ENCODE measurements at places on chromosomes 6 and 20. TPM values are rescaled to one million over a fixed set of nuclear protein-coding genes. Genes with fewer than 3 reads are reported as not detected.

The DACT2 gene
- 2.3 TPM for total RNA-seq

GRCh38 chr6:118645395-118645794 lies 6.0 kb downstream of the CEP85L start:
- H3K4me3 ChIP-seq = no peak overlapping the region
- H3K27ac ChIP-seq = no peak overlapping the region
- H3K27me3 ChIP-seq = no peaks in the 10 kb centered on the region
- H3K4me1 ChIP-seq = peaks cover 51% of the 10 kb centered on the region
- H3K36me3 ChIP-seq = no peaks in the 10 kb centered on the region
- no peak for DNase-seq

DNA sequence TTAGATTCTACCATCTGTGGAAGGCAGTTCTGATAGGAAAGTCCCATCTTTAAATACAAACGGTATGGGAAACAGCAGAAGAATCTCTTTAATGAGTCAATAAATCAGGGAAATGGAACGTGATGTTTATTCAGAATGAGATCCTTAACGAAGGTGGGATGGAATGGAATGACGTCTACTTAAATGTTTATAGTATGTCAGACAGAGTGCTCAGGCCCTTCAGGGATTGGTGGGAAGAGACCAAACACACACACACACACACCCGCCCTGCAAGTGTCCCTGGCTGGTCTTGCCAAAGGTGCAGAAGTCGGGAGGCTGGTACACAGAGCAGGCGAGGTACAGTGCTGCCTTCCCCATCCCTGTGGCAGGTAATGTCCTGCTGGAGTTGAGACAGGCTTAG lies 164.0 kb downstream of the FARS2 start:
- no peaks in the 10 kb centered on the region for H3K27me3 ChIP-seq
- DNase-seq = no peak
- no peaks in the 10 kb centered on the region for H3K36me3 ChIP-seq
- no peaks in the 10 kb centered on the region for H3K4me1 ChIP-seq

The ATAT1 gene
- 2.7 TPM for total RNA-seq

The CST2 gene
- not detected for total RNA-seq

GRCh38 chr20:62929051-62929538 lies 2.8 kb upstream of the DIDO1 start:
- H3K27ac ChIP-seq = peak overlapping the region; percentile 87
- DNase-seq = peak; percentile 77
- no peaks in the 10 kb centered on the region for H3K27me3 ChIP-seq
- peaks cover 74% of the 10 kb centered on the region for H3K4me1 ChIP-seq
- peak overlapping the region; percentile 67 for H3K4me3 ChIP-seq

The CRISP3 gene
- not detected for total RNA-seq

The SULF2 gene
- total RNA-seq = 40.7 TPM

DNA sequence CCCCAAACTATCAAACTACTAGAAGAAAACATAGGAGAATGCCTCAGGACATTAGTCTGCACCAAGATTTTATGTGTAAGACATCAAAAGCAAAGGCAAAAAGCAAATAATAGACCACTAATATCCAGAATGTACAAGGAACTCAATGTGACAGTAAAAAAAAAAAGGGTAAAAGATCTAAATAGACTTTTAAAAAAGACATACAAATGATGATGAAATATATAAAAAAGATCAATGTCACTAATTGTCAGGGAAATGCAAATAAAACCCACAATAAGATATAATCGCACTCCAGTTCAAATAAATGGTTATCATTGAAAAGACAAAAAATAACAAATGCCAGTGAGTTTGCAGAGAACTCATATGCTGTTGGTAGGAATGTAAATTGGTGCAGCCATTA lies 118.3 kb upstream of the DUSP22 start:
- peaks cover 67% of the 10 kb centered on the region for H3K27me3 ChIP-seq
- no peak overlapping the region for H3K27ac ChIP-seq

The RFX6 gene
- total RNA-seq = not detected

GRCh38 chr20:62366370-62367135 lies 559 bp downstream of the LAMA5 start:
- H3K4me3 ChIP-seq = peak overlapping the region; percentile 98
- DNase-seq = peak; percentile 47
- H3K27me3 ChIP-seq = no peaks in the 10 kb centered on the region

The PBOV1 gene
- not detected for total RNA-seq

GRCh38 chr6:37777272-37777834 lies 42.2 kb upstream of the ZFAND3 start:
- peaks cover 19% of the 10 kb centered on the region for H3K27me3 ChIP-seq
- H3K36me3 ChIP-seq = no peaks in the 10 kb centered on the region
- DNase-seq = no peak
- no peaks in the 10 kb centered on the region for H3K4me1 ChIP-seq
- H3K27ac ChIP-seq = no peak overlapping the region
- H3K4me3 ChIP-seq = no peak overlapping the region

The COL19A1 gene
- total RNA-seq = 1.9 TPM

GRCh38 chr6:138541823-138542481 lies 42.7 kb upstream of the NHSL1 start:
- DNase-seq = no peak
- H3K27ac ChIP-seq = peak overlapping the region; percentile 83
- no peaks in the 10 kb centered on the region for H3K36me3 ChIP-seq
- H3K4me1 ChIP-seq = peaks cover 78% of the 10 kb centered on the region
- peak overlapping the region; percentile 65 for H3K4me3 ChIP-seq

GRCh38 chr6:5497896-5498578 lies 236.7 kb downstream of the FARS2 start:
- peaks cover 54% of the 10 kb centered on the region for H3K4me1 ChIP-seq
- H3K36me3 ChIP-seq = no peaks in the 10 kb centered on the region
- H3K27me3 ChIP-seq = no peaks in the 10 kb centered on the region

- DNase-seq = no peak
- no peak overlapping the region for H3K4me3 ChIP-seq
- peaks cover 49% of the 10 kb centered on the region for H3K36me3 ChIP-seq
- no peaks in the 10 kb centered on the region for H3K4me1 ChIP-seq
- no peaks in the 10 kb centered on the region for H3K27me3 ChIP-seq
- H3K27ac ChIP-seq = no peak overlapping the region
Measured at GRCh38 chr6:122809001-122809400, 19.9 kb downstream of the SMPDL3A start.

DNA sequence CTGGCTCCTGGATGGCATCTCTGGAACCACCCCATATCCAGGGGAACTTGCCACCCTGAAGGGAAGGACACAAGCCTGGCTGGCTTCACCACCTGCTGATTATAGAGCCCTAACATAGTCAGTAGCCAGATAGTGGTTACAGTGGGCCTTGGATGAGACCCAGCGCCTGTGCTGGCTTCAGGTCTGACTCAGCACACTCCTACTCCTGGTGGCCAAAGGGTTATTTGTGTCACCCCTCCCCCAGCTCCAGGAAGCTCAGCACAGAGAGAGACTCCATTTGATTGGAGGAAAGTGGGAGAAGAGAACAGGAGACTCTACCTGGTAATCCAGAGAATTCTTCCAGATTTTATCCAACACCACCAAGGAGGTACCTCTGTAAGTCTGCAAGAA lies 12.8 kb downstream of the SNX14 start:
- H3K36me3 ChIP-seq = no peaks in the 10 kb centered on the region
- peak; percentile 40 for DNase-seq
- peaks cover 54% of the 10 kb centered on the region for H3K4me1 ChIP-seq
- H3K27ac ChIP-seq = peak overlapping the region; percentile 25
- H3K4me3 ChIP-seq = no peak overlapping the region

DNA sequence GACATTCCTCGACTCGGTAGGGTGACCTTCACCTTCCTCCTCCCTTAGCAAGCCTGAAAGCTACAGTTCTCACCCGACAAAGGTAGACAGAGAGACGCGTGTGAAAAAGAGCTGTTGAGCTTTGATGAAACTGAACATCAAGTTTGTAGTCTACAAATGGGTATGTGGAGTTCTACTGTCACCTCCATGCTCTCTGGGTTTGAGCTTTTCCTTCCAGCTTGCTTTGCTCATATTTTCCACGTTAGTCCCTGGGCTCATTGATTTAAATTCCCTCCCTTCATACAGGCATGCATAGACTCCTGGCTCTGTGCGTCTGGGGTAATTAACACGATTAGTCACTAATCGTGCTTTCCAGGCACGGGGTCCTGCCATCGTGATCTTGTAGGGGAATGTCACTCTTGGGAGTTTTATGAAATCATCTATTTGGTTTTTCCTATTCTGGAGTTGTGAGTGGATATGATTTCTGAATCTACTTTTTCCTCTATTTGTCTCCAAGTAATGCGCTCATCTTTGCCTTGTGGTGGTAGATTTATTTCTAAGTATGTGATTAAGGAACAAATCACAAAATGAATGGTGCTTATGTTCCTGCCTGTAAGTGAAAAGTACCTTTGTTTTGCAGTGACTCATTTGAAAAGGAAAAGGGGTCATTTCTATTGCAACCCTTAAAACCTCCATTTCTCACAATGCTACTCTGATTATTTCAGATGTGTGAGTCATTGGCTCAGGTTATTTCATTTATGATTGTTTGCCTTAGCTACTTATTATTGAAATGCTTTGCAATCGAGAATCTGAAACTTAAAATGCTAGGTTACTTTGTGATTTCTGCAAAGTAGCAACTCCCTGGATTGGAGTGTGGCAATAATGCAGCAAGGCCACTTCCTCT lies 154.6 kb downstream of the ZDHHC14 start:
- H3K36me3 ChIP-seq = no peaks in the 10 kb centered on the region
- peaks cover 48% of the 10 kb centered on the region for H3K4me1 ChIP-seq
- H3K4me3 ChIP-seq = no peak overlapping the region
- H3K27ac ChIP-seq = peak overlapping the region; percentile 14

DNA sequence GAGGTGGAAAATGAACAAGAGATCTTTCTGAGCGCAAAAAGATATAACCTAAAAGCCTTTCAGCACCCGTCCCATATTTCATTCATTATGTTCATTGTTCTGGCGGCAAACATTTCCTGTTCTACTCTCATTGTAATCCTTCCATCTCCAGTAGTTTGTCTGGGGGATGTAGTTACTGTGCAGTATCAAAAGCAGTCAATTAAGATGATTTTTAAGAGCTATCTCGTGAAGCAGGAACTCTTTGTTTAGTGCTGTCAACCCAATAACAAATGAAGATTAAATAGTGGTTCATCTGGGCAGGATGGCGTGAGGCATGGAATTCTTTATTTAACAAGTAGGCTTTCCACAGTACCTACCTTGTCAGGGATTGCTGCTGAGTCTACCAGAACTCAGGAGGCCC lies 876.7 kb downstream of the HACE1 start:
- H3K4me1 ChIP-seq = no peaks in the 10 kb centered on the region
- no peaks in the 10 kb centered on the region for H3K27me3 ChIP-seq
- no peaks in the 10 kb centered on the region for H3K36me3 ChIP-seq
- H3K4me3 ChIP-seq = no peak overlapping the region

- H3K36me3 ChIP-seq = no peaks in the 10 kb centered on the region
- H3K4me1 ChIP-seq = peaks cover under 1% of the 10 kb centered on the region
- no peak overlapping the region for H3K27ac ChIP-seq
- no peak for DNase-seq
- H3K27me3 ChIP-seq = no peaks in the 10 kb centered on the region
Measured at GRCh38 chr6:11750682-11751081, 27.9 kb downstream of the ADTRP start.

DNA sequence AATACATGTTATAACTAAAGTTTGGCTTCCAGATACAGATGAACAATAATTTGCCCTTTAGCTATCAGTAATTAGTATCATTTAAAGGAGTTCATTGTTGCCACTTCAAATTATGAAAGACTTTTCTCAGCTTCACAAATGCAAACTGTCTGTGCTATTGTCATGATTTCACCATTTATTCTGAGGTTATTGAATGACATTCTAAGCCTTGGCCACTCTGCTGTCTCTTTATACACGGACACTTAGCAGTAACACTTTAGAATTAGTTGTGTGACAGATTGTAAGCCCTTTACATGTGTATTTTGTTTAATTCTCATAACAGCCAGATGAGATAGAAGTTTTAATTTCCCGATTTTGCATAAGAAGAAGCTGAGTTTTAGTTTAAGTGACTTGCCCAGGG lies 176.6 kb downstream of the SLC35F1 start:
- no peak overlapping the region for H3K4me3 ChIP-seq
- H3K27ac ChIP-seq = no peak overlapping the region
- H3K27me3 ChIP-seq = no peaks in the 10 kb centered on the region
- H3K4me1 ChIP-seq = no peaks in the 10 kb centered on the region
- DNase-seq = no peak

GRCh38 chr20:13260650-13261279 lies 39.7 kb downstream of the ISM1 start:
- no peaks in the 10 kb centered on the region for H3K36me3 ChIP-seq
- no peak for DNase-seq

DNA sequence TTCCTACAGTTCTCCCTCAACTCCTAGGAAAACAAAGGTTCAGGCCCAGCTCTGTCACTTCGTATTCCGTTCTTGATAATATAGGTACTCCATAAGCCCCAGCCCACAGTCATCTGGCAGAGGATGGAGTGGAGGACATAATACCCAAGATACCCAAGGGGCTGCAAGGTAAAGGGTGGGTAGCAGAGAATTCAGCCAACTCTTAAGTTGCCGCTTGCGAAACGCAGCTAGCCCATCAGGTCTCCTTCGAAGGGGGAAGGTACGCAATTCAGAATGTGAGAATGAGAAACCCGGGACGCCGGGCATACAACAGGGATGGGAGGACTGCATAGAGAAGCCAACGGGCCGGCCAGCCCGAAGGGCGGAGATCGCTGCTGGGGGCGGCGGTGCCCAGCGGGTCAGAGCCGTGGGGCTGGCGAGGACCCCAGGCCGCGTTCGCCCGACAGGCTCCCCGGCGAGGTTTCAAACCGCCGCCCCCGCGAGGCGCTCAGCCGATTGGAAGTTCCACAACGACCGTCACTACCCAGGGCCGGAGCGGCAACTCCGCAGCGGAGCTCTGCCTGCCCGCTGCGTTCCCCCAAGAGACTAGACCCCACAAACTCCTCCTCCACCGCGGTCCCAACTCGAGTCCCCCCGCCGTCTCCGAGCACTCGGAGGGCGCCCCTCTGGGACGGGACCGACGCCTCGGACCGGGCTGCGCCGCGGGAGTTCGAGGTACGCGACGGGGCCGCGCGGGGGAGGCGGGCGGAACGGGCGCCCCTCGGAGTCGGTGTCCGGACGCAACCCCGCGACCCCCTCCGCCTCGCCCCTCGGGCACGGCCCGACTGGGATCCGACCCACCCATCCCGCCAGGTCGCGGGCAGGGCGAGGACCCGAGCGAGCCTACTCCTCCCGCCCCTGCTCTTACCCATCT lies 911 bp downstream of the CDK19 start:
- peak overlapping the region; percentile 100 for H3K4me3 ChIP-seq
- peak; percentile 61 for DNase-seq
- no peaks in the 10 kb centered on the region for H3K36me3 ChIP-seq
- peak overlapping the region; percentile 94 for H3K27ac ChIP-seq

- no peak for DNase-seq
- no peaks in the 10 kb centered on the region for H3K36me3 ChIP-seq
- H3K27me3 ChIP-seq = no peaks in the 10 kb centered on the region
- no peaks in the 10 kb centered on the region for H3K4me1 ChIP-seq
- H3K4me3 ChIP-seq = no peak overlapping the region
- H3K27ac ChIP-seq = no peak overlapping the region
Measured at GRCh38 chr6:72040111-72040510, 153.8 kb downstream of the RIMS1 start.

GRCh38 chr6:158475344-158476302 lies 84.3 kb upstream of the TMEM181 start:
- no peaks in the 10 kb centered on the region for H3K27me3 ChIP-seq
- DNase-seq = no peak
- peaks cover 3% of the 10 kb centered on the region for H3K4me1 ChIP-seq
- H3K36me3 ChIP-seq = peaks cover 36% of the 10 kb centered on the region
- no peak overlapping the region for H3K4me3 ChIP-seq
